ELR (cell line): ENCODE measurements at places on chromosomes 1 and 21.

- DNase-seq = no peak
These were observed 6.7 kb upstream of the ANKRD65 start for GRCh38 chr1:1427820-1428148.

DNA sequence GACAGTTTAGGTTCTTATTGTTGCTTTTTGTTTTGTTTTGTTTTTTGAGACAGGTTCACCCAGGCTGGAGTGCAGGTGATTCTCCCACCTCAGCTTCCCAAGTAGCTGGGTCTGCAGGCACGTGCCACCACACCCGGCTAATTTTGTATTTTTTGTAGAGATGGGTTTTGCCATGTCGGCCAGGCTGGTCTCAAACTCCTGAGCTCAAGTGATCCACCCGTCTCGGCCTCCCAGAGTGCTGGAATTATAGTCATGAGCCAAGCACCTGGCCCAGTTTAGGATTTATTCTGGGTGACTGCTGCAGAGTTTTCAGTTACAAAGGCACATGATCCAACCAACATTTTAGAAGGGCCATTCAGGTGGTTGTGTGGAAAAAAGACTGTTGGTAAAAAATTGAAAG lies 102.0 kb downstream of the SPAG17 start:
- DNase-seq = no peak

GRCh38 chr1:224980181-224980580 lies 50.7 kb downstream of the DNAH14 start:
- no peak for DNase-seq

GRCh38 chr1:48923116-48923515 lies 146.4 kb upstream of the BEND5 start:
- DNase-seq = no peak

- DNase-seq = no peak
These were observed 493.7 kb upstream of the PLXNA2 start for GRCh38 chr1:208737922-208738321.
